Stimulated activated CD4-positive, alpha-beta T cell treated with anti-CD3 and anti-CD28 coated beads, Interleukin-12 subunit alpha, Interleukin-12 subunit beta, amount 100 ng/mL, for 24 hours (primary cell): ENCODE measurements at places on chromosomes 3 and 15.

- DNase-seq, result no peak
These were observed 444.5 kb downstream of the EPHB1 start for GRCh38 chr3:135239615-135239884.

GRCh38 chr15:27070841-27071240 lies 99.9 kb downstream of the GABRG3 start:
- DNase-seq, result no peak

GRCh38 chr3:2940062-2940461 lies 170.1 kb downstream of the IL5RA start:
- DNase-seq, result no peak

DNA sequence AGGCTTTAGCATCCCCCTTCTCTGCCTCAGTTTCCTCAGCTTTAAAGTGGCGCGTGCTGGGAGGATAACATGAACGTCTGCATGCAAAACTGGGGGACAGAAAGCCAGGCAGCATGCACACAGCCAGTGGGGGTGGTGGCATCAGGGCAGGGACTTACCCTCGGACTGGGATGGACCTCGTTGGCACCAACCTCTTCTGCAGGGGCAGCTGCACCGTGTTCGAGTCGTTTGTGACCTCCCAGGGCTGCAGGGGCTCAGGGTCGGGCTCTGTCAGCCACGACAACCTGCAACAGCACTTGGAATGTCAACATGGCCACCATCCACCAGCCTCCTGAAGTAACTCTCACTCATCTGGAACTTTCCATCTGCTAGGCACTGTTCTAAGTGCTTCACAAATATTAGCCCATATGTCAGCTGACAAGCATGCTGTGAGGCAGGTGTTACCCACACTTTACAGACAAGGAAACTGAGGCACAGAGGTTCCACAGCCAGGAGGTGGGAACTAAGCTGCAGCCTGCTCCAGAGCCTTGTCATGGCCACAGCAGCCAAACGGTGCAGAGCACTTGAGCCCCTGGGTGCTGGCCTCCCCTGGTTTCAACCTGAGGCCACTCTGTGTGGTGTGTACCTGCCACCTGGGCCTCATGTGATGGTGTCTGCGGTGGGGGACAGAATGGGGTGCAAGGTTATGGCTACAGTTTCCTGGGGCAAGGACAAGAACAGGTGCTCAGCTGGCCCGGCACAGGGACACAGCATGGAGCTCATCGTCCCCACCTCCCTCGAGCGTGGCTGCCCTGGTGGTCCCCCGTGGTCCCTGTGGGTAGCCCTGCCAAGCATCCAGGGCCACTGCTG lies 6.7 kb downstream of the C3orf22 start:
- no peak for DNase-seq

- no peak for DNase-seq
These were observed 40.9 kb downstream of the UACA start for GRCh38 chr15:70722266-70723121.

DNA sequence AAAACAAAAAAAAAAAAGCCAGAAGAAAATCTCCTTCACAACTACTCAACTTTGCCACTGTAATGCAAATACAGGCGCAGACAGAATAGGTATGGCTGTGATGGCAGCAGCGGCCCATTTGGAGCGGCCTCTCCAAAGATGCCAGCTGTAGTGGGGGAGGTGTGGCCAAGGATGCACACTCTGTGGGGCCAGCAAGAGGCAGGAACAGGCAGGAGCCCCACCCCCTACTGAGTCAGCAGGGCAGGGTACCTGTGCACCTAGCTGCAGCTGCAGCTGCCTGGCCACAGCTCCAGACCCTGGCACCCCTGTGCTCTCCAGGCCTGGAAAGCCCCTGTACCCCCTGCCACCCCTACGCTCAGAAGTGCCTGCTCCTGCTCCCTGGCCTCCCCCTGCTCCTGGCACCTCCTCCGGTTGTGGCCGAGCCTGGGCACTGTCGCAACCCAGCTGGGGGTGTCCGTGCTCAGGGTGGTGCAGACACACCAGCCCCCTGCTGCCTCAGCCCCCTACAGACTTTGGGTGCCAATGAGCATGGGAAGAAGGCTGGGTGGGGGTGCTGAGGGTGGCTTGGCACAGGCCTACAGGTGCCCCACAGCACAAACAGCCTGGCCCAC lies 312.7 kb downstream of the ULK4 start:
- DNase-seq, result no peak

DNA sequence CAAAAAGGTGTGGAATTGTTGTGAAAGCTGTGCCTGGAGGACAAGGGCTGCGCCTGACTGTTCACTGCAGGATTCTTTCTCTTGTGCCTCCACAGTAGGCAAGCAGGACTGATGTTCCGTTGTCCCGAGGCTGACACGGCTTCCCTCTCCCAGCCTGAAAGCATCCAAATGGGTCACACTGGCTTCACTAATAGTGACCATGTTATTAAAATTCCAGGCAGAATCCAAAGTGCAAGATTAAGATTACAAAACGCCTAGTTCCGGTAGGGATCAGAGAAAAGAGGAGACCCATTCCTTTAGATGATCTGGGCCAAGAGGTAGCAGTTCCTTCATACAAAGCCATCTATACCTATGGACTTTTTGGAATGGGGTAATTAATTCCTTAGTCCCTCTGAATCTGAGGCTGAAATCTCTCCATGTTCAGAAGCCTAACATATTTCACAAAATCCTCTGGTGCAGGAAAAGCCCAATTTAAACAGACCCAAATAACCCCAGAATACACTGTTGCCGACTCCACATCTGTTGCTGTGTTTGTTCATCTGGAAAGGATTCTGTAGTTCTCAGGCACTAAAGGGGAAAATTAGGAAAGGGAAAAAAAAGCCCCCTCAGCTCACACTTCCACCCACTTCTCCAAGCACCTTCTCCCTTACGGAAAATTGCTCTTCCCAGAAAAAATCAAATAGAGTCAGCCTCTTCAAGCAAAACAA lies 145.9 kb downstream of the RORA start:
- no peak for DNase-seq
